ENCODE measurements at places on chromosomes 2 and 18.

DNA sequence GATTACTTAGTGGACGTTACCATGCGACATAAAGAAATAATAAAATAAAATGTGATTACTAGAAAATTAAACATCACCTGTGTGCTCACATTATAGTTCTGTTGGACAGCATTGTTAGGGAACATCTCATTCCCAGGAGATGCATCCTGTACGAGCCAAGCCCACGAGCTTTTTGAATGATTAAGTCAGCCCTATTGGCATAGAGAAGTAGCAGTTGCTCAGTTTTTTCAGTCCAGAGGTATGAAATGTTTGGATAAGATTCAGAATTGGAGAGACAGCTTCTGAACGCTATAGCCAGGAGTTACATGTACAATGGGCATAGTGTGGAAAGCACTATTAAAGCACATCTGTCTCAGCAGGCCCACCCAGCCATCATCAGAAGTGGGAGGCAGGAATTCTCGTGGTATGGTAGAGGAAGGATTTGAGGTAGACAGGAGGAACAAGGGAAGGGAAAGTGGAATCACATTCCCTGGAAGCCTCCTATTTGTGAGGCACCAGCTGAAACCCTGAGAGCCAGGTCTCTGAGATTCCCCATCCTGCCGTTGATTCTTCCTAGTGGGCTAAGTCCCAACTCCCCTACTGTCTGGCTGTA lies 8.6 kb downstream of the SPATS2L start:
- DNase-seq = no peak

DNA sequence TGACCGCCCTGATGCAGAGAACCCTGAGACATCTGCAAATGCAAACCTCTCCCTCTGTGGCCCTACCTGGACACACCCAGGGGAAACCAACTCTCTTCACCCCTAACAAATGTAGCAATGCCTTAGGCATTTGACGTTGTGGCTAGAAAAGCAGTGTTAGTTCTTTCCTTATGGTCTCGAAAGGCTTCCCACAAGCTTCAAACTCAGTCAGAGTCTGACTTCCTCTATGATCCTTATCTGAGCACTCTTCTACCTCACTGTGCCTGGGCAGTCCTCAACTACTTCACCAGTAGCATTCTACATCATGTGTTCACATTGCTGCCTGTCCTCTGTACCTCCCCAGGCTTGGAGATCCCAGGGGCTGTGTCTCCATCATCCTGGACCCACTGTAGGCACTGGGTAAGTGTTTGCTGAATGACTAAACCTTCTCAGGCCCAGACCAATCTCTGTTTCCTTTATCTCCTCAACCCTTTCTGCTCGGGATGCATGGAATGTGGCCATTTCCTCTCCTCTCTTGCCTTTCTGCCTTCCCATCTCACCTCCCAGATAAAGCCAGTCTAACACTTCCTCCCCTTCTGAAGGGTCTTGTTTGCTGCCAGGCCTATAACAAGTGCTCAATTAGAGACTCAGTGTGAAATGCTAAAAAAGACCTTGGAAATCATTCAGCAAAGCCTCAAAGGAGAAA lies 91.7 kb upstream of the ACAA2 start:
- DNase-seq = no peak

- no peak for DNase-seq
Measured at GRCh38 chr2:40197121-40197520, 254.8 kb downstream of the SLC8A1 start.

DNA sequence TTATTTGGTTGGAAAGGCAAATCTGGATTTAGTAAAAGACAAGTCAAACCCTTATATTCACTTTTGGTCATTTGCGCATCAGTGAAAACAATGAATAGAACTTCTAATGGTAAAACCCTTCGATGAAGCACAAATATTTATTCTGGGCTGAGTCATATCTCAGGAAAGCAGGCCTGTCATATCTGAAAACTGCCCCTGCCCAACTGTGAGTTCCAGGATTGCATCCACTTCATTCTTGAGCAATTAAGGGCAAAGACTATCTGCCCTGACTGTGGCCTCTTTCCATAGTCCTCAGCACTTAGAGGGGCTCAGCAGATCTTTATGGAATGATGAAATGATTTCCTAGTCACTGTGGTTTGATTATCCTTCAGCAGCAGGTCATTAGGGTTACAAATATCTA lies 795.2 kb upstream of the ID2 start:
- no peak for DNase-seq

DNA sequence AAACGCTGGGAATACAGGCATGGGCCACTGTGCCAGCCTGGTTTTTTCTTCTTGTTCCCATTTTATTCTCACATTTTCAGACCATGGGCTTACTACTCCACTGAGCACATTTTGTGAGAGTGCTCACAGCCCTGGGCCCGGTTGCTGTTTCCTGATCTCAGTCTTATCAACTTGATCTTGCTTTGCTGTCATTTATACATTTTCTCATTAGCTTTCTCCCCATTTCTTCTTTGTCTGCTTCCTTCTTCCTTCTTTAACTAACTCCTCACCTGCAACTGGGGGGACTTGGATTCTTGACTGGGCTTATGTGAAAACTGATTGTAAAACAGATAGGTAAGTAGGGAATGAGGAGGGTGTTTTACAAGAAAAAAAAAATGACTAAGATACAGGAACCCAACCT lies 117.3 kb downstream of the PLB1 start:
- DNase-seq = no peak

DNA sequence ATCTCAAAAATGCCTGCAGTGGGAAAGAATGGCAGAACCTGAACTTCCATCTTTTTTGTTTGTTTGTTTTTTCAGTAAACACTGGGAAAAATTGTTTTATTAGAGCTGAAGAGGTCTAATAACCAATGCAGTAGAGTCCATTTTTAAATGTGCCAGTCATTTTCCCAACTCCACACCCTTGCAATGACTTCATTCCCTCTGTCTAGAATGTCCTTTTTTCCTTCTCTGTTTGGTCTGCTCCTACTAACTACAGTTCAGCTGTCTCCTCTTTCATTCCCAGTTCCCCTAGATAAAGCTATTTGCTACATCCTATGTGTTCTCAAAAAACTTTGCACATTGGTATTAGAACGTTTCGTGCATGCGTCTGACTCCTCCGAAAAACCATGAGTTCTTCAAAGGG lies 9.3 kb upstream of the RAPH1 start:
- DNase-seq = no peak

GRCh38 chr18:62586151-62586774 lies 63.4 kb downstream of the ZCCHC2 start:
- DNase-seq = no peak

GRCh38 chr2:224466304-224466895 lies 64.5 kb upstream of the FAM124B start:
- DNase-seq = no peak

DNA sequence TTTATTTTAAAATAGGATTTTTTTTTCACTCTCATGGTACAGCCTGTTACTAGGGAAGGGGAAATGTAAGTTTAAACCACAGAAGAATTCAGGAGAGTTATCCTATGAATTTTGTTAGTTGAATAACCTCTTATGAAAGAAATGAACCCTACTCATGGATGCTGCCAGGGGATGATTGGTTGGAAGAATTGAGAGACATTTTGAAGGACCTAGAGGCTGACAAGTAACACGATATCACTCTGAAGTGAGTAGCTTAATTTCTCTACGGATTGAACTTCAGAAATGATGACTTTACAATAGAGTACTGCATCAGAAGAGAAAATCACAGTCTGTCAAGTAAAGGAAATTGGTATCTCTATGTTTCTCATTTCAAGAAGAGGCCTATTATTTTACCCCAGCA lies 1346.2 kb downstream of the SUCLG1 start:
- DNase-seq = no peak

DNA sequence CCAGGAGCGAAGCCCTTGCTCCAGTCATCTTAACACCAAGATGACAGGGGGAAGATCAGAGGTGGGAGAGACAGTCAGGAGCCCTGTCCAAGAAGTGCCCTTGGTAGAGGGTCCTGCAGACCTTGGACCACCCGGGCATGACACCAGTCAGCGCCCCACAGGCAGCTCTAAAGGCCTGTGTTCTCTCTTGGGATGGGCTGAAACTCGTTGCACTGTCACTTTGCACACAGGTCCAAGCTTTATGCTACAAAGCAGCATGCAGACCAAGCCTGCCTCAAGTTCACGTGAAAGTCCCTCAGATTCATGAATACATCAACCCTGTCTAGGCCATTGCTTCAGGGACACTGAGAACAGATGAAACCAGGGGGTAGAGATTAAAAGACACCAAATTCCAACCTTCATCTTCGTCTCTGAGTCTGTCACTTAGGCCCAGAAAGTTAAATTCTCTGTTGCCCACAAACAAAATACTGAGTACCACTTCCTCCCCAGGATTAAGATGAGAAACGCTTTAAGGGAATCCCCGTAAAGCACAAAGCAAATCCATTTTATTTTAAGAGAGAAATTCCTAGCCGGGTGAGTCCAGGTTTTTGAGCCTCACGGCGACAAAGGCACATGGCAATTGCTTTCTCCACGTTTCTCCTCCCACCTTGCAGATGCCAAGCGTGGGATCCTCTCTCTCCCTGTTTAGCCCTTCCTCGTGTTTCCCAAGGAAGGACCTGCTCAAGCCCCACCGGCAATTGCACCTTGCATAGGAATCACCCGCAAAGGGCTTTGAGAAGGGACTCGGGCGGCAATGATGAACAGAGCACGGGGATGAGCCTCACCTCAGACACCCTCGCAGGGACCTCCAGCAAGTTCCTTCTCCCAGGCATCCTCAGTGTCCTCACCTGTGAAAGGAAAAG lies 75.0 kb upstream of the ID2 start:
- no peak for DNase-seq

GRCh38 chr18:62572456-62572855 lies 49.6 kb downstream of the ZCCHC2 start:
- DNase-seq = no peak

DNA sequence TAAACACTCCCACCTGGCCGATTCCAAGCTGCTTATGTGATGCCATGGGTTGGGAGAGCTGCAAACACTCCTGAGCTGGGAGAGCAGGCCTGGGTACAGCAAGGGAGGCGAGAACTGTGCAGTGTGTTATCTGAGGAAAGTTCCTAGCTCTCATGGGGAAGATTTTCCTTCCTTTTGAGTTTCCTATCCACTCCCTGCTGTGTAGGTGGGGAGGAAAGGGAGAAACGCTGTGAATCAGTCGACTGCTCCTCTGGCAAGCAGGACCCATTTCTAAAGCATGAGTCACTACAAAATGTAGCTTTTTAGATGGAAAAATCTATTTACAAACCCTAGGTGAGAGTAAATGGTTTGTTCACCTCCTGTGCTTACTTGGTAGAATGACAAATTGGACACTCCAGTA lies 80.4 kb downstream of the SH3RF3 start:
- DNase-seq = no peak

- DNase-seq = no peak
Measured at GRCh38 chr18:59052965-59053820, 86.5 kb upstream of the SEC11C start.

GRCh38 chr2:107511970-107512789 lies 314.5 kb upstream of the RGPD4 start:
- no peak for DNase-seq

DNA sequence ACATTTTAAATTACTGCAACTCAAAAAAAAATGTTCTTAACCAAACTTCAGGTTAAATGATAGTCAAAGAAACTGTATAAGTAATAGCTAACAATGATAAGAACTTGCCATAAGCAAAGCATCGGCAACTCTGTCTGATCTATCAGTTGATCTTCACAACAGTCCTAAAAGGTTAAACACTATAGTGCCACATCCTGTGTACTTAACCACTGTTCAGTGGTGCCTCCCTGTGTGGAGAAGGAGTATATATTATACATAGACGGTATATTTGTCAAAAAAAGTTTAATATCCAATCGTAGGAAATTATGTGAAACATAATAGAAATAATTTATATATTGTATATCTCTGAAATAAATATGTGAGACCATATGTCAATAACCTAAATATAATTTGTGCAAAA lies 13.0 kb downstream of the DTNA start:
- DNase-seq = no peak

GRCh38 chr2:124921191-124921590 lies 896.1 kb downstream of the CNTNAP5 start:
- DNase-seq = no peak

DNA sequence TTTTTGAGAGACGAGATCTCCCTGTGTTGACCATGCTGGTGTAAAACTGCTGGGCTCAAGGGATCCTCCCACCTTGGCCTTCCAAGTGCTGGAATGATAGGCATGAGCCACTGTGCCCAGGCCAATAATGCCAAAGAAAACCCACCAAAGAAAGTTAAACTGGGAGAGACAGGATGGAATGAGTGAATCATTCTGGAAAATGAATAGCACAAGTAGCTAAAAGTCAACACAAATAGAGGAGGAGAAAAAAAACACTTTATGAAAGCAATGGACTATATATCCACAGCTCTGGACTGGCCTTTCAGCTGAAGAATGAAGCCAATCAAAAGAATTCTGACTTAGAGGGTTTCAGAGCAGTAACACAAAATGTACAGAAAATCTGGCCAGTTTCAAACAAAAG lies 23.9 kb downstream of the IAH1 start:
- DNase-seq = no peak

- DNase-seq = no peak
Measured at GRCh38 chr2:7649461-7650228, 732.4 kb downstream of the RNF144A start.

- no peak for DNase-seq
Measured at GRCh38 chr2:20428717-20429490, 18.0 kb upstream of the RHOB start.

GRCh38 chr2:137937246-137937645 lies 27.0 kb upstream of the HNMT start:
- DNase-seq = no peak

GRCh38 chr18:31819106-31819924 lies 58.6 kb upstream of the SLC25A52 start:
- no peak for DNase-seq

DNA sequence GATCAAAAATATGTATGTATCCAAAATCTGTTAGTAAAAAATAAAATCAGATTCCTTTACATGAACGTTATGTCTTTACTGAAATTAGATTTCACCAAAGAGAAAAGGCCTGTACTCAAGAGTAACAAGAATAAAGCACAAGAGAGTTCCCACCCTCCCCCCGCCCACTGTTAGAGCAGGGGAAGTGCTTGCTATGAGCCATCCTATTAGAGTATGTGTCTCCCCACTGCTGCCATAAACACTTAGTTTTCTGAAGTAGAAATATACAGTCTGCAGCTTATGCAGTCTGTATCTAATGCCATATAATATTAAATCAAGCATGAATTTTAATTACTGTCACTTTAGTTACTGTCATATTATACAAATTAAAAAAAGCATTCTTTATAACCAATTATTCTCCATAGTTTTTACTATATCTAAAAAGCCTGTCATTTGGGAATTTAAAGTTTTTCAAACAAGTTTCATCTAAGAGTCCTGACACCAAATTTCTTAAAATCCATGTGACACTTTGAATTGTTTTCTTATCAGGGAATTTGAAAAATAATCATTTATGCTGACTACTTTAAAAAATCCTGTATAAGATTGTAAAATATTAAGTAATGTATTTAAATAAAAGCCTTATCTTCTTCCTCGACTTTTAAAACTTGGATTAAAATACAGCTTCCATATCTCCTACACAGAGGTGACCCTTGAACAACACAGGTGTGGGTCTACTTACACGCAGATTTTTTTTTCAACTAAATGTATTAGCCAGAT lies 51.8 kb upstream of the GPR75 start:
- DNase-seq = no peak

Measured in stimulated activated CD8-positive, alpha-beta memory T cell treated with anti-CD3 and anti-CD28 coated beads, Interleukin-7, amount 100 ng/mL, for 1 hour (primary cell).